ENCODE measurements at places on chromosomes 3 and 15.

- DNase-seq = no peak
Observed at GRCh38 chr15:89761929-89762328, 10.9 kb upstream of the MESP1 start.

DNA sequence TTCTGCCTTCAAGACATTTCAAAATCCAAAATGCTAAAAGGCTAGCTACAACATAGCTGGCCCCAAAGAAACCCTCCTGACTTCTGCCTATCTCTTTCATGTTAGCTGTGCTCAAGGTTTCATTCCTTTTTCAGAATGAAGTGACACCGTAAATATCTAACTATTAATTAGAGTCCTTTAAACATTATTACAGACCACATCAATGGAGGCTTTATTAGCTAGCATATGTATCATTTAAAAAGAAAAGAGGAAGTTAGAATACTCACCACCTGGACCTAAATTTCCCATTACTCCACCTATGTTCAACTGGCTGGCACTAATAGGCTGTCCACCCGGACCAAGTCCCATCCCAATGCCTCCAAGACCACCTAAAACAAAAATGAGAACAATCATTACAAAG is 24.6 kb downstream of the MYEF2 start:
- no peak for DNase-seq

DNA sequence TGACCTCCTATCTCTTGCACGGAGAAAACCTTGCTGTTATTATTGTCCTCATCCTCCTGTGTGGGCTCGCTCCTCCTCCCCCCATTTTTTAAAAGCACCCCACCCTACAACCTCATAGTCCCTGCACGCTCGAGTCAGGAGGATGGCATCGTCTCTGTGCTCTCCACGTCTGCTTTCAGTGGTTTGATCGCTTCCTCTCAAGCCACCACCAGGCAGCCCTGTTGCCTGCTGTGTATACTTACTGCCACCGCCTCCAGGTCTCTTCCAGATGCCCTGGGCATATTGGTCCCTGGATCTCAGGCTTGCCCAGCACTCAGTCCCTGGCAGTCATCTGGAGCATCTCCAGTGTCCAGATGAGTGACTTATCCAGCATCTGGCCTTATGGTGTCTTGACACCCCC is 42.1 kb upstream of the GCNT3 start:
- no peak for DNase-seq

- no peak for DNase-seq
Observed at GRCh38 chr3:149152420-149152819, 23.0 kb downstream of the HPS3 start.

GRCh38 chr3:33030802-33031201 is 66.1 kb downstream of the GLB1 start:
- no peak for DNase-seq

- no peak for DNase-seq
Observed at GRCh38 chr3:136856665-136857064, 5.3 kb upstream of the NCK1 start.
